ENCODE measurements at places on chromosomes 11 and 22. TPM values are rescaled to one million over a fixed set of nuclear protein-coding genes. Genes with fewer than 3 reads are reported as not detected.

Gene NTM
- 1.1 TPM for total RNA-seq

Gene PITPNB
- total RNA-seq: 60.4 TPM

Gene MAPK8IP2
- total RNA-seq: 0.13 TPM

Gene TREH
- 0.11 TPM for total RNA-seq

Gene LUZP2
- total RNA-seq: not detected

Gene HEPN1
- total RNA-seq: not detected

Gene MMP7
- not detected for total RNA-seq

Gene TRIM5
- 3.1 TPM for total RNA-seq
